ENCODE measurements at places on chromosomes 6 and 20.

DNA sequence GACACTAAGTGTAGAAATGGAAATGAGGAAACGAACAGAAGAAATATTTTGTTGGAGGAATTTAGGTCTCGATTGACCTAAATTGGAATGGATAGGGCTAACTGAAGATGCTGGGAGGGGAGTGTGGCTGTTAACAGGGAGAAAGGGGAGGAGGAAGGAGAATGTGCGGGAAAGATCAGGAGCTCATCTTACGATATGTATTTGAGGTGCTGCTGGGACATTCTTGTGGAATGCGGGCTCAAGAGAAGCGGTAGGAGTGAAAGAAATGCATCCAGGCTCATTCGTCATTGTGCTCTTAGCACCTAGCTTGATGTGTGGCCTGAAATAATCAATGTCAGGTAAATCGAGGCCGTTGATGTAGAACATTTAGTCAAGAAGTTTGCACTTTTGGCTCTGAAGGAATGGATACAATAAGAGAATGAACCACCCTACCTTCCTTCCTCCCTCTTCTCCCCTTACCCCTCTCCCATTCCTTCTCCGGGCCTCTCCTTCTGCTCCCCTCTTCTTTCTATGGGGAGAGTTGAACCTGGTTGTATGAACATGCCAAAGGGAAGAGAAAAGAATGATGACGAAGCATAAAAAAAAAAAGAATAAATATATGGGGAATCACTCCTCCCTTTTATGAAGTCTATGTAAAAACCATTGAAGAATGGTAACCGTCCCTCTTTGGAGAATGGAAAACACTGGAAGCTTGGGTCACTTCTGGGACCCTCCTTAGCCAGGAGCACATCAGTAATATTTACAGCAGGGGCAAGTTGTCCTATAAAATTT lies 70.9 kb downstream of the SASH1 start:
- no peak for DNase-seq

GRCh38 chr6:157505912-157506491 lies 125.0 kb downstream of the ZDHHC14 start:
- no peak for DNase-seq

DNA sequence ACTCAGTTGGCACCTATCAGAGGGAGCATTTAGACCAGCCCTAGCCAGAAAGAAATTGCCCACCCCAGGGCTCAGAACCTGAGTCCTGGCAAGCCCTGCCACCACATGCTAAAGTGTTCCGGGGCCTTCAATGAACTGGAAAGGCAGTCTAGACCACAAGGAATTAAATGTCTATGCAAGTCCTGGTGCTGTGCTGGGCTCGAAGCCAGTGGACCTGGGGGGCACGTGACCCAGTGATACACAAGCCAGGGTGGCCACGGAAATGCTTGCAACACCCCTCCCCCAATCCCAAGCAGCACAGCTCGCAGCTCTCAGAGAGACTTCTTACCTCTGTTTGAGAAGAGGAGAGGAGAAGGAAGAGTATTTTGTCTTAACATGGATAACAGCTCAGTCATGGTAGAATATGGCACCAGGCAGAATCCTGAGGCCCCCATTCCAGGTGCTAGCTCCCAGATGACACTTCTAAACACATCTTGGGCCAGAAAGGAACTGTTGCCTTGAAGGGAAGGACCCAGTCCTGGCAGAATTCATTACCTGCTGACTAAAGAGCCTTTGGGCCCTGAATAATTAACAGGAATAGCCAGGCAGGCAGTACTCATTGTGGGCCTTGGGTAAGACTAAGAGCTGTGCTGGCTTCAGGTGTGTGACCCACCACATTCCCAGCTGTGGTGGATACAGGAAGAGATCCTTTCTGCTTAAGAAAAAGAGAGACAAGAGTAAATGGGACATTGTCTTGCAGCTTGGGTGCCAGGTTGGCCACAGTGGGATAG lies 111.3 kb downstream of the BTBD9 start:
- no peak for DNase-seq

DNA sequence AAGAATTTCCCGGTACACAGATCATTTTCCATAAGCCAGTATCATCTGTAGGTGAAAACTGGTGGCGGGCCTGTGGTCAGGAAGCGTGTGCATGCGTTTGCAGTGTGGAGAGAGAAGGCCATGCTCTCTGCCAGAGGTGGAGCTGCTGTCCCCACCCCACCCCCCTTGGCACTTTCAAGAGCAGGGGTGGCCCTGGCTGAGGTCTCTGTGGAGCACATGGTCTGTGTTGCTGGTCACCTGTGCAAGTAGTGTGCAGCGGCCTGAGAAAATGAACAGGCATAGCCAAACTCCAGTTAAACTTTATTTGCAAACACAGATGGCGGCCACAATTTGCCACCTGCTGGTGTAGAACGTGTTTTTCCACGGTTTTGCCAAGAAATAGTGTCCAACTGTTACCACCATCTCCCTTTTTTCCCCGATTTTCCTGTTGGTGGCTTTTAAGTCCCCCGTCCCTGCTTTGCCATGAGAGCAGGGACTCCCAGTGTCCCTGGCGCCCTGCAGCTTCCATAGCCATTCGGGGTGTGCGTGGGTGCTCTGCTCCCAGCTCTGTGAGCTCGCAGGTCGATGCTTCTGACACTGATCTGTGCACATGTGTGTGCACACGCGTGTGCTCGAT lies 2.5 kb downstream of the ADRM1 start:
- no peak for DNase-seq

DNA sequence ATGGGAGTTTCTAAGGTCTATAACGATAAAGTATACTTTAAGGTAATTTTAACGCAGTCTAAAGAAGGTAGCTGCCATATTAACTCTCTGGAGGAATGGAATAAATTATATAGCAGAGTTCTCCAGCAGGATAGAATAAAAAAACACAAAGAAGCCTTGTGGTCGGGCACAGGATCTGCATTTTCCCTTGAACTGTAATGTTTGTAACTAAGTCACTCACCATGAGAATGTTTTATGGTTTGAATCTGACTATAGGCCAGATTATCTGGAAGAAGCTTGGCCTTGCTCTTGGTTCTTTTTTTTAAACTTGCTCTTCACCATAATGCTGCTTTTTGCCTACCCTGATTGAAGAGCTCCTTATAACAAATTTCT lies 238.8 kb upstream of the NOX3 start:
- DNase-seq = no peak

- DNase-seq = no peak
Observed at GRCh38 chr6:166798652-166799051, 157.7 kb downstream of the RNASET2 start.

- no peak for DNase-seq
Observed at GRCh38 chr6:4240148-4240547, 104.8 kb upstream of the ECI2 start.

GRCh38 chr6:37691904-37692806 lies 5.5 kb downstream of the MDGA1 start:
- peak; percentile 84 for DNase-seq

DNA sequence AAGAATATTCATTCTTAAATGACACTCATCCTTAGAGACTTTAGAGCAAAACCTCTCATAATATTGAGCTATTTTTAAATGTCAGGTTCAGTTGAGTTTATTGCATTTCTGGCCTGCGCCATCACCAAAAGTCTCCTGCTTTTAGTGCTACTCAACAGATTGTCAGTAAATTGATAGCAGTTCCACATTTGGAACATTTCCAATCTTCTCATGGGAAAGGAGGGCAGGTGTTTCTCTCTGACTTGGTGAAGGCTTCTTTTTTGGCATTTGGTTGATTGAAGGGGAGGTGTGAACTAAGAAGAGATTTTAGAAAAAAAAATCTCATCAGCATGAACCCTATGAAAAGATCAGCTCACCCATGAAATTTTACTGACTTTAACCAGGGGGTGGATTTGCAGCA lies 125.9 kb upstream of the INSM1 start:
- DNase-seq = no peak

- DNase-seq = no peak
Observed at GRCh38 chr6:44335631-44336030, 6.8 kb upstream of the SPATS1 start.

GRCh38 chr6:89487864-89488263 lies 54.9 kb downstream of the ANKRD6 start:
- no peak for DNase-seq

DNA sequence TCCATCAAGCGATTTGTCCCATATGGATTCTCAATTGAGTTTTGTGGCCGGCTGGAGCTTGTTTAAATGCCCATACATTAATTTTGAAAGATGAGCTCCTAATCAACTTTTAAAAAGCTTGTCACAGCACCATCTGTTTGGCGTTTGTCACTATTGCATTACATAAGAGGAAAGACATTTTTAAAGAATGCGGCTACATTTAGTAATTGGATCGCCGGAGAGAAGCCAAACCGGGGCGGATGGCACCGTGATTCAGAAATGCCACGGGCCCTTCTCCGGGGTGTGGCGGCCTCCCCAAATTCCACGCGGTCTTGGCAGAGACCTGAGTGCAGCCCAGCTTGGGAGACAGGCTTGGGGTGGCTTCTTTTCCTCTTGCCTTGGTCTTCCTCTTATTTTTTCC lies 67.7 kb upstream of the ZNFX1 start:
- DNase-seq = peak; percentile 57

GRCh38 chr6:33744001-33744848 lies 2.5 kb downstream of the IP6K3 start:
- DNase-seq = peak; percentile 78

- DNase-seq = no peak
Observed at GRCh38 chr6:3766214-3766613, 14.7 kb upstream of the PXDC1 start.

DNA sequence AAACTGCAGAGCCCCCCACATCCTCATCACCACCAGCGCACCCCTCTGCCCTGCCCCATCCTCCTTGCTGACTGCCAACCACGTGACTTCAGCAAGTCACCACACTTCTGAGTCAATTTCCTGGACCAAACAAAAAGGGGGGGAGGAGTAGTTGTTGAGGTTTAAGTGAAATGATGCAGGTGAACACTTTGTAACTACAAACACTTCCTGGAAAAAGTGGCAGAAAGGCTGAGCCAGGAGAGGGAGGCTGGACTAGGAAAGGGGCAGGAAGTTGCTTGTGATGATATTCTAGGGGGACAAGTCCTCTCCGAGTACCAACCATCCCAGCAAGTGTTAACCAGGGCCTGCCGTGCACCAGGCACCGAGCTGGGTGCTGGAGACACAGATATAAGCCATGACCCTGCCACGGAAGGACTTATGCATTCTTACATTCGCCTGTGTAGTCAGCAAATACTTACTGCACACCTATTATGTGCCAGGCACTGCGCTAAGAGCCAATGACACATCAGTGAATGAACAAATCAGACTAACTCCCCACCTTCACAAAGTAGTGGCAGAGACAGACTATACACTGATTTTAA lies 67.3 kb downstream of the PREX1 start:
- no peak for DNase-seq

DNA sequence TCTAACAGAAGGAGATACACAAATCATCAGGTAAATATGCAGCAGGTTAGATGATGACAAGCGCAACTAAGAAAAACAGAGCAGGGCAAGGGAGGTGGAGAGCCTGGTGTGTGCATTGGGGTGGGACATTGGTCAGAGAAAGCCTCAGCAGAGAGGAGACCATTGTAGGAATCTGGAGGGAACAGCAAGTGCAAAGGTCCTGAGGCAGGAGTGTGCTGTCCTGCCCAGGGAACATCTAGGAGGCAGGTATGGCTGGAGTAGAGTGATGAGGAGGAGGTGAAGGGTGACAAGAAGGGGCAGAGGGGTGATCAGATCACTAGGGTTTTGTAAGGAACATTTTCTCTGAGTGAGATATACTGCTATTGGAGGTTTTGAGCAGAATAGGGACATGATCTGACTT lies 90.1 kb downstream of the NCR2 start:
- DNase-seq = no peak

DNA sequence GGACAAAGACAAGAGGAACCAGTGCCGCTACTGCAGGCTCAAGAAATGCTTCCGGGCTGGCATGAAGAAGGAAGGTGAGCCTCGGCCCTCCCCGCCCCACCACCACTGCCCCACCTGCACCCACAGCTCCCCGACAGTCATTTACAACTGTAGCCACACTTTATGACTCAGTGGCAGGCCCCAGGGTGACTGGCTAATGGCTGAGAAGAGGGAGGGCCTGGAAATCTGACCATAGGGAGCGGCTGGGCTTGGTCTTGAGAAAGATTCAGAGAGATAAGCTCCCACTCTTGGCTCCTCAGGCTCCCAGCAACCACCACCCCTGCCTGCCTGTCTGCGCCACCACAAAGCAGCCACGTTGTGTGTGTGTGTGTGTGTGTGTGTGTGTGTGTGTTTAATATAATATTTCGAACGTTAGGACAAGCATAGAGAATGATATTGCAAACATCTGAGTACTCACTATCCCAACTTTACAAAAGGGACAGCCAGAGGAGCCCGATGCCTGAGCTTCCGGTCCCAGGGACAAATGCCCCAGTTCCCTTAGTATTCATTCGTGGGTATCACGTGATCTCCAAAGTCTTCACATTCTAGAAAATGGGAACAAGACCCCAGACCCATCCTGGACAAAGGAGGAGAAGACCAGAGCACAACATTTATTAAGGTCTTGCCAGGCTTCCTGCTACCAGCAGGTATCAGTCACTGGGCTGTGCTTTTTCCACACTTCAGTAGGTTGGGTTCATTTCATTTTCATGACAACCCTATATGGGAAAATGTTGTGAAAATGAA lies 52.1 kb downstream of the HNF4A start:
- no peak for DNase-seq

- DNase-seq = no peak
Observed at GRCh38 chr6:135212020-135212806, 31.1 kb downstream of the MYB start.

DNA sequence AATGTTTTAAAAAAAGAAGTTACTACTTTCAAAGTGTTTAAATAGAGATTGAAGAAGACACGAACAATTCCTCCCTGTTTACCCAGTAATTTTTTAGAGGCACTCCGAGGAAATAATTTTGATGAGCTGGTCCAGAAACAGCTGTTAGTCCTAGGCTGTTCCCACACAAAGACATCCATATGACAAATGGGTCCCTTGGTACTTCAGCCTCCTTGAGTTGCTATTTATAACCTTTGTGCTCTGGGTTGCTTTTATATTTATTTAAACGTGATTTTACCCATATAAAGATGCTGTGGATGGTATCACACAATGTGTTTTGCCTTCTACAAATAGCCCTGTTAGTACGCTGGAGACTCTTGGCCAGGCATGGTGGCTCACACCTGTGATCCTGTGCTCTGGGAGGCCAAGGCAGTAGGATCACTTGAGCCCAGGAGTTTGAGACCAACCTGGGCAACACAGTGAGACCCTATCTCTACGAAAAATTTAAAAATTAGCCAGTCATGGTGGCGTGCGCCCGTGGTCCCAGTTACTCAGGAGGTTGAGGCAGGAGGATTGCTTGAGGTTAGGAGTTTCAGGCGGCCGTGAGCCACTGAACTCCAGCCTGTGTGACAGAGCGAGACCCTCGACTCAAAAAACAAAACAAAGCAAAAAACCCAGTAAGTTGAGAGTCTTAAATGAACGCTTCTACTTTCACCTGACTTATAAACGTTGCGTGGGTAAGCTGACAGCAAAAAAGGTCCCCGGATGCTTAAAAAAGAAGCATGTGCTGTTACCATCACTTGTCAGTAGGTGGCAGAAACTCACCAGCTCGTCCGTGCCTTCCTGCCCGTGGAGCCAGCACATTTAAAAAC lies 56.9 kb upstream of the ARMH2 start:
- peak; percentile 58 for DNase-seq

DNA sequence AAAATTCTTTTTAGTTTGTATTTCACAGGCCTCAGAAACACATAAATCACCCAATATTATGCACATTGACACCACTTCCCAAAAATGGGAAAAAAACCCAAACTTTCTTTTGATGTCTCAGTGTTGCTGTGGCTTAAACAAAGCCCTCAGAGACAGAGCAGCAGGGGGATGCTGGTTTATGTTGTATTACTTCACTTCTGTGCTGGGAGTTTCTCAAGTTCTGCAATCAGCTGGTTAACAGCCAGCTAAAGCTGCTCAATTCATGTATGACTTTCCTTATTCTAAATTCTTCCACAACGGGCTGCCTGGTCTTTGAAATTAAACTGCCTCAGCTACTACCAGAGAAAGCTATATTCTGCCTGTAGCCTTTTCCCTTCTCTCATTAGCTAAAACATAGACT lies 5.6 kb downstream of the FILIP1 start:
- no peak for DNase-seq
